ENCODE measurements at places on chromosomes 1 and 21.

DNA sequence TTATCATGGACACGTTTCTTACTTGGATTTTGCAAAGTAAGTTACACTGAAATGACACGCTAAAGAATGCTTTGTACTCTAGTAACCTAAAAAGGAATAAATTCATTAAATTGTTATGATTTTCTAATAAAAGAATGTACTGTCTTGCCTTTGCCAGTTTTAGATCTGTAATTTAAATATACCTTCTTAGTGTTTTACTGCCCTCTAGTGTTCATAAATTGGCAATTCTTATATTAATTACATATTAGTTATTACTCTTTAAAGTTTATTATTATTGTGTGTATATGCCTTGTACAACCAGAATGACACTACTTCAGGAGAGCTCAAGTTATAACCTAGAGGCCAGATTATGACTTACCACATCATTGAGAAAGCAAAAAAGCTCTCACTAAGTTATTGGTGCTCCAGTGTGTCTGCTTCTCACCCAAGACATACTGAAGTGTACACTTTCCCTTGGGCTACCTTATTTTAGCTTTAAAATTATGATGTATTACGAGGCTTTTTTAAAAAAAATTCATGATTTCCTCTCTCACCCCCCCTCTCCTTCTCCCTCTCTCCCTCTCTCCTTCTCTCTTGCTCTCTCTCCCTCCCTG is 169.9 kb downstream of the HS2ST1 start:
- no peak for DNase-seq

DNA sequence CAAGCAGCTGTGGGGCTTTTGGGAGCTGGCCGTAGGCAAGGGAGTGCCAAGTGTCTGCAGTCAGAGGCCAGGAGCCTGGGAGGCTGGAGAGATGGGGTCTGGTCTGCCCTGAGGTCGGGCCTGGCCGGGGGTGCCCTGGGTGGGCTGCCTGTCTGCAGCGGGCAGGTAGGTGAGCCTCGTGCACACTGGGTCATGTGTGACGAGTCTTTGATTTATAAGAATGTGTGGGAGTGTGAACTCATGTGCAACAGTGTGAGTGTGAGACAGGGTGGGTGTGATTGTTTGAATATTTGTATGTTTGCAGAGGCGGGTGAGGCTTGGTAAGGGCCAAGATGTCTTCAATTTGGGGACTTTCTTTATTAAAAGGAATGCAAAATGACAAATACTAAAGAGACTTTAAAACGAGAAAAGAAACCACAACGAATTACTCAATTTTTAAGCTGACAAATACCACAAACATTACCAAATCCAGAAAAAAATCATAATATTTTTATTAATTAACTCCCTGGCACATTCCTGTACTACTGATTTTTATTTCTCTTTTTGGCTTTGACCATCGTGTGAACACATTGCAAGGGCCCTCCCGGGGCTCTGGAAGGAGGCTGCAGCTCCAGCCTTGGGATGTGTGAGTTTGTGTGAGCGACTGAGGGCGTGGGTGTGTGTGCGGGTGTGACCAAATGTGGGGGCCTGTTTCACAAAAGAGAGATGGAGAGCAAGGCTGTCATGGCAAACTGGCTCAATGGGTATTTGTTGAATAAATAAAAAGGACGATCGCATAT is 110.3 kb upstream of the WNT4 start:
- DNase-seq: no peak

- DNase-seq: no peak
Observed at GRCh38 chr1:84390226-84390625, 8.1 kb upstream of the DNASE2B start.

- no peak for DNase-seq
Observed at GRCh38 chr1:201336711-201337450, 40.6 kb downstream of the TNNT2 start.

DNA sequence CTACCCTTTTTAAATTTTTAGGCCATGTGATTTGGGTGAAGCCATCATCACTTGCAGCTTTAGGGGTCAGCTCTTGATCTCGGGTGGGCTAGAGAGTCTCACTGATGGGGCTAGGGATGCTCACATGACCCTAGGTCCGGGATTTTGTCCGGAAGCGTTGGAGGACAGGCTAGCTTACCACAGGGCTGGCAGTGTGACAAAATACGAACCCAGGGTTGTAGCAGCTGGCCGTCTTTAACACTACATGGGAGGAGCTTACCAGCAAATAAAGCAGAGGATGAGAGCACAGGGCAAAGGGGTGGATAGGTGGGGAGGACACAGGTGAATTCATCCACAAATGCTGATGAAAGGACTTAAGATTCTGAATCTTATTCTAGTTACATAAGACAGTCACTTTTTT is 21.9 kb downstream of the GPR161 start:
- DNase-seq: no peak

DNA sequence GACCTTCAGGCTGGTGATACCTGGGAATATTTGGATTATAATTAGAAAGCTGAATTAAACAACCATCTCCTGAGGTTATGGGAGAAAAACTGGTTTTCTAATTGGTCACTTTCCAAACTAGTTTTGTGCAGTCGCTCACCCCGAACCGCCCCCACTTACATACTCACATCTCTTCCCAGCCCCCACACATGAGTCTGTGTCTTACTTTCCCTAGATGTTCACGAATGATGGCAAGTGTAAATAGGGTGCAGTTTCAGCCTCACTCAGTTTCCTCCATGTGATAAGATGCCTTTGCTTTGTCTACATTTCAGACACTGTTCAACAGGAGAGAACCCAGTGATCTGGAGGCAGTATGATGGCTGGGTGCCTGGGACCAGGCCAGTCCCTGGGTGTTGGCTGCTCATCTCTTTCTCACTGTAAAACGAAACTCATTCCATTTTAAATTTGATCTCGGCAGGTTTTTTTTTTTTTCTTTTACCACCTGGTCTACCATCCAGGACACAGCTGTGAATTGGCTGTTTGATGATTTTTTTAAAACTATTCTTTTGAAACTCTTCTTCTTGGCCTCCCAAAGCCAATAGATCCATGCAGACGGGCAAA is 164.3 kb upstream of the RAB4A start:
- DNase-seq: peak; percentile 24

GRCh38 chr1:15523104-15524020 is 653 bp downstream of the CASP9 start:
- no peak for DNase-seq

DNA sequence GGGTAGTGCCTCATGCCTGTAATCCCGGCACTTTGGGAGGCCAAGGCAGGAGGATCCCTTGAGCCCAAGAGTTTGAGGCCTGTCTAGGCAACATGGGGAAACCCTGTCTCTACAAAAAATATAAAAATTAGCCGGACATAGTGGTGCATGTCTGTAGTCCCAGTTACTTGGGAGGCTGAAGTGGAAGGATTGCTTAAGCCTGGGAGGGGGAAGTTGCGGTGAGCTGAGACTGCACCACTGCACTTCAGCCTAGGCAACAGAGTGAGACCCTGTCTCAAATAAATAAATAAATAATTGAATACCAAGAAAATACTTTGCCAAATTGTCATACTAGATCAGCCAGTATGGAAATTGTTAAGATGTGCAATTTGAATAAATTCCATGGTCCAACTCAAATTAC is 5.9 kb upstream of the RBBP5 start:
- no peak for DNase-seq

- no peak for DNase-seq
Observed at GRCh38 chr1:172381946-172382345, 38.5 kb upstream of the C1orf105 start.

DNA sequence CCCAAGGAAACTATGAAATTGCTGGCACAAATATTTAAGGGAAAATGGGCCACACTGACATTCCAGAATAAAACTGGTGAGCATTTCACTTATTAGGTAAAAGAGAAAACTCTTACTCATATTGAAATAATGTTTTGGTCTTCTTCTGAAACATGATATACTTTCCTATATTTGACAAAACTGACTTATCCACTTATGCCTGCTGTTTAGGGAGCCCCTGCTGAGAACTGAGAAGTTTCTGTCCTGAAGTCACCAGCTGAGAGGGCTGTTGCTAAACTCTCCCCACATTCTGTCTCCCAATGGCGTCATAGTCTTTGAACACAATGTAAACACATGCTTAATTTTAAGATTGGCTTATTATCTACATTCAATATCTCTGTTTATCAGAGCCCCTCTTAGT is 46.8 kb upstream of the ZC3H11B start:
- no peak for DNase-seq

GRCh38 chr1:235933017-235933765 is 66.5 kb upstream of the LYST start:
- no peak for DNase-seq

- no peak for DNase-seq
Observed at GRCh38 chr1:220929304-220929703, 50.1 kb downstream of the HLX start.

GRCh38 chr1:83799594-83799993 is 199.3 kb downstream of the TTLL7 start:
- DNase-seq: no peak

GRCh38 chr1:168958562-168959289 is 147.8 kb upstream of the ATP1B1 start:
- no peak for DNase-seq

- no peak for DNase-seq
Observed at GRCh38 chr1:96362623-96363022, 359.0 kb upstream of the PTBP2 start.

GRCh38 chr1:2627746-2628145 is 5.1 kb downstream of the MMEL1 start:
- no peak for DNase-seq

- no peak for DNase-seq
Observed at GRCh38 chr21:24316277-24316922, 1290.9 kb downstream of the MRPL39 start.

GRCh38 chr1:183642166-183642565 is 6.6 kb upstream of the ARPC5 start:
- DNase-seq: no peak

DNA sequence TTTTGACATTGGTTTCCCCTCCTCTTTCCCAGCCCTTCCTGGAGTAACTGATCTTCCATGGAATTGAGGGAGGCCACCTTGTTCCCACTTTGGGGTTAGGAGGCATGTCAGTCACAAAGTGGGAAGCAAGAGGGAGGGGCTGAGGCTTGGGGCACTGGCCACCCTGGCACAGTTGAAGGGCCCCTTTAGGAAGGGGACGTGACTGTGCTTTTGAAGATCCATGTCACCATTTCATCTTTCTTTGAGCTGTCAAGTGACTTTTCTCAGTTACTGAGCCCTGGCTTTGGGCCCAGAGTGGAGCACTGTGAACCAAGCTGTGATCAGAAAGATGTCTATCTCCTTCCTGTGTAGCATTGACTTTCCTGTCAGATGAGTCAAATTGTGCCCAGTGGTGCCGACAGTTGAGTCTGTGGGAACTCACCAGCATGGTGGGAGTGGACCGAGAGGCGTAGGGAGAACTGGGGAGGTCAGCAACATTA is 38.5 kb upstream of the TDRD10 start:
- DNase-seq: peak; percentile 67

DNA sequence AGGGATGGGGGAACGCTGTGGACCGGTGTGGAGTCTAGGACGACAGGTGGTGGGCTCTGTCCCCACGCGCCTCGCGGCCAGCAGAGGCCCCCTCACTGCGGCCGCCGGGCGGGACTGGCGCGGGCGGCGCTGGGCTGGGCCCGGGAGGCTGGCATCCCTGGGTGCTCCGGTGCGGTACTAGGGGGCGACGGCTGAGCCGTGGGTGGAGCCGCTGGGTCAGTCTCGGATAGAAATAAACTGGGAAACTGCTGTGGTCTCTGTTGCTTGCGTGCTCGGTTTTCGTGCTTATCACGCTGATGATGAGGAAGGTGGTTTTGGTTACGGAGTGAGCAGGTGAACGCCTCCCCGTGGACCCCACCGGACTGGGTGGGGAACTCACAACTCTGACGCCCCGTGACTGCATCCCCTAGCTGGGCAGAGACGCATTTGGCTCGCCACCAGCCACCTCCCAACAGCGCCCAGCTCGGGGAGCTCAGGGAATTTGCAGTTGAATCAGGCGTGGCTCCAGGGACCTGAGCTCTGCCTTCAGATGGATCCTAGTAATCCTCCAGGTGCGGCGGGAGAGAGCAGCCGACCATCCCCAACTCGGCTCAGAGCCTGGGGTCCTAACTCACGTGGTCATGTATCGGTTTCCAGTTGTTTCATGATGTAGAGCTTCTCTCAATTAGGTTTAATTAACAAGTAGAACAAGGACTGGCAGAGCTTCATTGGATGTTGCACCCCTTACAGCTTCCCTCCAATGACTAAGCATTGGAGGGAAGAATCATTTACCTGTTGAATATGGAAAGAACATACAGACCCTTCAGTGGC is 32.1 kb downstream of the HSD17B7 start:
- peak; percentile 71 for DNase-seq

GRCh38 chr1:228935855-228936727 is 200.8 kb downstream of the RHOU start:
- DNase-seq: peak; percentile 55

GRCh38 chr1:230365723-230366307 is 60.3 kb downstream of the PGBD5 start:
- no peak for DNase-seq

DNA sequence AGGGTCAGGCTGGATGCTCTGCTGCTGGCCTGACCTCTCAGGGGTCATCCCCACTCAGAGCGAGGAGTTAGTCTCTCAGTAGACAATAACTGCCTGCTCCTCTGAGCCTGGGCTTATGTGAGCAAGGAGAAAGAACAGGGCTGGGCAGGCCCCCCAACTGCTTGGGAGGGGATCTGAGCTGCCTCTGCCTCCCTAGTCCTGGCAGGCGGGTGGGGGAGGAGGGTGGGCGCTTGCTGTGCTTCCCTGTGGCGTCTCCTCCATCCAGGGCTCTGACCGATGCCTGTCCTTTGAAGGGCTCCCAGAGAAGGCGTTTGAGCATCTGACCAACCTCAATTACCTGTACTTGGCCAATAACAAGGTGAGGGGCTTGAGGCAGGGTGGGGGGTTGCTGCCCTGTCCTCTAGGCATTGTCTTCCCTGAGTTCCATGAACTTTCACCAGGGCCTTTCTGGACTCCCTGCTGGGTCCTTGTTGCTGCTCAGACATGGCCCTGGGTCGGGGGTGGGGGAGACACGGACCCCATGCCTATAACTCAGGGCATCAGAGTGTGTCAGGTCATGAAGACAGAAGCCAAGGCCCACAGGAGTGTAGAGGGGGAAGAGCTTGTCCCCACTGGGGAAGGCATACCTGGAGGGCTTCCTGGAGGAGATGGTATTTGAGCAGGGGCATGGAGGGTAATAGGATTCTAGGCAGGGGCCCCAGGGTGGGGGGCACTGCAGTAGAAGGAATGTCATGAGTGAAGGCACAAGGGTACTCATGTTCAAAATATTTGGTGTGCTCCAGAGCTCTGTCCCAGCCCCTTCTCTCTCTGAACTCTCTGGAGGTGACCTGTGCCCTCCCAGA is 12.5 kb downstream of the PODN start:
- peak; percentile 62 for DNase-seq

- no peak for DNase-seq
Observed at GRCh38 chr1:223087291-223088255, 55.5 kb downstream of the TLR5 start.

Data from coronary artery (tissue), 2 donors.